ELF-1 (cell line): ENCODE measurements at places on chromosomes 7 and 10.

- DNase-seq = no peak
These were observed 267.9 kb downstream of the SUGCT start for GRCh38 chr7:40402661-40403060.

DNA sequence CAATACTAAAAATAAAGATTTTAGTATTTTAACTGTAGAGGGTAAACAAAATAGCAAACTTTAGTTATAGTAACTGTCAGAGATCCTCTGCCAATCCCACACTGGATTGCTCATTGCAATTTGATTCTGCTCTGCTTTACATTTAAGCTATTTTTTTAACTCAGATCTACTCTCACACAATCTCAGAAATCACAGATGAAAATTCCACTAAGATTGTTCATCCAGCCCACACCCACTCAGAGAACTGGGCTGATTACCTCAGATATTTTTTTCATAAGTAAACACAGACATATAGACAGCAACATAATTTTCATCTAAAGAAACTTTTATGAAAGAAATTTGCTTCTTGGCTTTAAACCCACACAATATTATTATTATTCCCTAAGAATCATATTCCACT is 7.0 kb downstream of the OSBPL3 start:
- no peak for DNase-seq

DNA sequence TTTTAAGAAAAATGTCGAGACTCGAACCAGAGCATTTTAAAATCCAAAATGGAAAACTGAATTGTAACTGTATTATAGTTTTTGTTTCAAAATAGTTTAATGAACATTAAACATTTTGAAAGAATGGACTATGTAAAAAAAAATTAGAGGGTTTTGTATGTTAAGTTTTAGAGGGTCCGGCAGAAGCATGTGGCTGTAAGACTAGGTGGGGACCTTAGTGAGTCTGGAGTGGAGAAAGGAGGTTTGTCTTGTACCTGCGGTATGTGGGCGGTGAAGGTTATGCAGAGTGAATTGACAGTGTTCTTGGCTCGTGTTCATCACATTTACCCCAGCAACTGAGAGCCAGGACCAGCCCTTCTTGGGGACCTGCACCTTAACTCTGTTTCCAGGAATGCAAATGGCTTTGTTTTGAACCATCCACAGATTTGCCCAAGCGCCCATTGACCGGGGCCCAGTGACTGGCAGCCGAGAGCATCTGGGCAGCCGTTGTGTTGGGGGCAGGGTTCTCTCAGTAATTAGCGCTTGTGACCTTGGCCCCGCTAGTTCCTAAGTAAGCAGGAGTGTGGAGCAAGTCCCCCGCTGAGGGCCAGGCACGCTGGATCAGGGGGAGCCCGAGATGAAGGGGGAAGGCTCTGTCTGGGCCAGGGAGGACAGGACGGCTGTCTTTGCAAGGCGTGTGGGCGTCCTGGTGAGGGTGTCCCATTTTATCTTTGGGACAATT is 1.4 kb upstream of the KLF6 start:
- peak; percentile 85 for DNase-seq

- no peak for DNase-seq
These were observed 393.1 kb upstream of the STEAP1 start for GRCh38 chr7:89761173-89761572.

- no peak for DNase-seq
These were observed 131.3 kb downstream of the EBF3 start for GRCh38 chr10:129832573-129833467.

DNA sequence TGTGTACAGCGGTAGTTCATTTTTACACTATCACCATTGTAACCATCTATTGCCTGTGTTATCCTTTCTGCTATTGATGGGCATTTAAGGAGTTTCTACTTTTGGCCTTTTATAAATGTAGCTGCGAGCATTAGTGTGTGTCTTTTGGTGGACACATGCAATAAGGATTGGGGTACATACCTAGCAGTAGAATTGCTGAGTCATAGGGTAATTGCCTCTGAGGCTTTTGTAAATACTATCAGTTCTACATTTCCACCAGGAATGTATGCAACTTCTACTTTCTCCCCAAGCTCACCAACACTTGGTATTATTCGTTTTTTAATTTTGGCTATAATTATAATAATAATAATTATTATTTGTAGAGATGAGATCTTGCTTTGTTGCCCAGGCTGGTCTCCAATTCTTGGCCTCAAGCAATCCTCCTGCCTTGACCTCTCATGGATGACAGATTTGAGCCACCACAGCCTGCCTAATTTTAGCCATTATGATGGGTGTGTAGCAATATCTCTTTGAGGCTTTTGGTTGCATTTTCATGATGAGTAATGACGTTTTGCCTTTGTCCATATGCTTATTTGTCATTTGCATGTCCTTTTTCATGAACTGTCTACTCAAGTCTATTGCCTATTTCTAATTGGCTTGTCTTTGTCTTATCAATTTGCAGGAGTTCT is 277.0 kb downstream of the ACTR3B start:
- no peak for DNase-seq

GRCh38 chr7:69067397-69067796 is 530.9 kb upstream of the AUTS2 start:
- DNase-seq = peak; percentile 78

- peak; percentile 10 for DNase-seq
These were observed 51.7 kb upstream of the FZD1 start for GRCh38 chr7:91212582-91212981.

GRCh38 chr7:113408999-113409398 is 290.6 kb upstream of the SMIM30 start:
- no peak for DNase-seq

GRCh38 chr10:2714597-2714996 is 352.8 kb upstream of the PFKP start:
- DNase-seq = no peak

DNA sequence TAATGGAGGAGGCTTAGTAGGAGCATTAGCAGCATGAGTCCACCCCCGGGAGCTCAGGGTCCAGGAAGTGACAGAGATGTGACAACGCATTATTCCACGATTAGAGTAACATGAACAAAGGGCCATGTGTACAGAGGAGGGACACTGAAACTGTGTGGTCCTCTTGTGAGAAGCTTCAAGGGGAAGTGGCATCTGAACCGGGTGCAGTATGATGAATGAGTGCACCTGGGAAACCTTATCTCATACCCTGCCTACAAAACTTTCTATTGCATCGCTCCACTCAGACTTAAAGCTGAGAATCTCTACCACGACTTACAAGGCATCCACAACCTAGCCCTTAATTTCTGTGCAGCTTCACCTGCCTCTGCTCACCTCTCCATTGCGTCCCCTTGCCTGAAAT is 115.3 kb upstream of the AMPH start:
- DNase-seq = no peak

DNA sequence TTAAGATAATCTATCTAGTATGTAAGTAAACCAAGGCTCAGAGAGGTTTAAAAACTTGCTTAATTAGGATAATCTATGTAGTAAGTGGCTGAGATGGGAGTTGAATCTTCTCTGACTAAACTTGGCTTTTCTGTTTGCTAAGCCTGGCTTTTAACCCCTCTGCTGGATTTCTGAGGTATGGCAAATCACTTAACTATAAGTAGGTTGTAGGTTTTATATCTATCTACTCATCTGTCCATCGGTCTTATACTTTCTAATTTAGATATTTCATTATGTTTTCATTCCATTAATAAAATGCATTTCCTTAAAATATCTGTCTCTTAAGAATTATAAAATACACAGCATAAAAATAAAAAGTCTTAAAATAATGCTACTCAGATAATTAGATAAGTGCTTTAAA is 59.4 kb downstream of the ST7 start:
- DNase-seq = no peak

- no peak for DNase-seq
These were observed 80.0 kb upstream of the STEAP1B start for GRCh38 chr7:22579961-22580360.

GRCh38 chr7:38524786-38525185 is 106.4 kb downstream of the AMPH start:
- DNase-seq = no peak

DNA sequence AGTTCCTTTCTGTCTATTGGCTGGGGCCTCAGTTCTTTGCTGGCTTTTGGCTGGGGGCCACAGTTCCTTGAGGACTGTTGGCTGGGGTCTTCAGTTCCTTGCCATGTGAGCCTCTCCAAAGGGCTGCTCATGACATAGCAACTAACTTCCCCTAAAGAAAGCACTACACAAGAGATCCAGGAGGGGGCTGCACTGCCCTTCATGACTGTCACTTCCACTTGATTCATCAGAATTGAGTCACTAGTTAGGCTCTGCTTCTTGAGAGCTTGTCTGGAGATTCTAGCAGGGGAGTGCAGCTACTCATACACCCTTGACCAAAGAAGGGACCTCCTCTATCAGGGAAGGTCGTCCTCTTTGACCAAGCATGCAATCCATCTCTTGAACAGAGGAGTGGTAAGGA is 38.0 kb upstream of the MKX start:
- peak; percentile 63 for DNase-seq

DNA sequence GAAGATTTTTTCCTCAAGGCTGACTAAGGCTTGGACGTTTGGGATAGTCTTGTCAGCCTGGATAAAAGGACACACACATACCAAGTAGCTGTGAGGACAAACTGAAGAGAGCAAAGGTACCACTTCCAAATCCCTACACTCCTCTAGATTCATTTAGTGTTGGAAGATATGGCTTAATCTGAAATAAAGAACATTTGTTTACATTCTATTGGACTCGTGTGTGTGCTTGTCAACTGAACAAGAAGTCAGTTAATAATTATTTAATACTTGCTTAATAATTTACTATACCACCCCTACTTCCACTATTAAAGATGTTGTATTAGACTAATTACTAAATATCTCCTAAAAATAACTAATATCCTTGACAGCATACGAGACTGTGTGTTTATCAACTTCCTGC is 23.3 kb upstream of the DYNC1I1 start:
- no peak for DNase-seq

DNA sequence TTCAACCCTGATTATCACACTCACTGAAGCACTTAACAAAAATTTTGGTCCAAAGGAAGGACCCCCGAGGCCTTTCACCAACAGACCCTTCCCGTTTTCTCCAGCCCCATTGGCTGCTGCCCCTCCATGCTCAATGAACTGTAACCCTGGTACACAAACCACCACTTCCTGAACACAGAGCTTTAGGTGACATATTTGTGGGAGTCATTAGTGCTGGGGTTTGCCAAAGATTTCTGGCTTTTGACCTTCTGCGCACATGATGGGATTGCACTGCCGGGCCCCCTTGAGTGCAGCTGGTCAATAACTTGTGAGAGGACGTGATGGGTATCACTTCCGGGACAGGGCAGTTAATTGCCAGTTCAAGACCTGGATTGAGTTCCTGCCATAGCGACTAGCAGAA is 9.0 kb upstream of the CAMK1D start:
- DNase-seq = no peak

- DNase-seq = peak; percentile 99
These were observed 507 bp upstream of the INPP5A start for GRCh38 chr10:132536877-132537683.

DNA sequence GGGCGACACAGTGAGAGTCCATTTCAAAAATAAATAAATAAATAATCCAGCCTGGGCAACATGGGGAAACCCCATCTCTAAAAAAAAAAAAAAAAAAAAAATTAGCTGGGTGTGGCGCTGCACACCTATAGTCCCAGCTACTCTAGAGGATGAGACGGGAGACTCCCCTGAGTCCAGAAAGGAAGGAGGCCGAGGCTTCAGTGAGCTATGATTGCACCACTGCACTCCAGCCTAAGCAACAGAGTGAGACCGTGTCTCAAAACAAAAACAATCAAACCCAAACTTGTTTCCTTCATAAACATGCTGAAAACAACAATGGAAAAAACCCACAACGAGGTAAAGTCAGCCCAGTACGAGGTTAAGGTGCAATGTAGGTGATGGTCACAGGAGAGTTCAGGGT is 1.2 kb downstream of the COX19 start:
- no peak for DNase-seq

DNA sequence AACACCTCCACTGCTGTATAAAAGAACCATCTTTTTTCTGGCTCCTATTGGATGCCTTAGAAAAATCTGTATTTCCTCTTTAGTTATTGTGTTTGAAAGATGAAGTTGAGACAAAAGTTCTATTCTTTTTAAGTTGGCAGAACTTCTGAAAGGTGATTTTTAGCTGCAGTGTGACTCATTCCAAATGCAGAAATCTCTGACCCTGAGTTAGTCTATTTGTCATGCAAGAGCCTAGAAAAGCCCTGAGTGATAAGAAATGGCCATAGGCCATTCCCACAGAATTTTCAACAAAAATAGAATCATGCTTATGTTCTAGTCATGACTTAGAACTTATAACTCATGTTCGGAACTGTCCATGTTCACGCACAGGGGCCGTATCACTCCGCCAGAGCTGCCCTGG is 89.1 kb downstream of the EGFR start:
- DNase-seq = no peak

DNA sequence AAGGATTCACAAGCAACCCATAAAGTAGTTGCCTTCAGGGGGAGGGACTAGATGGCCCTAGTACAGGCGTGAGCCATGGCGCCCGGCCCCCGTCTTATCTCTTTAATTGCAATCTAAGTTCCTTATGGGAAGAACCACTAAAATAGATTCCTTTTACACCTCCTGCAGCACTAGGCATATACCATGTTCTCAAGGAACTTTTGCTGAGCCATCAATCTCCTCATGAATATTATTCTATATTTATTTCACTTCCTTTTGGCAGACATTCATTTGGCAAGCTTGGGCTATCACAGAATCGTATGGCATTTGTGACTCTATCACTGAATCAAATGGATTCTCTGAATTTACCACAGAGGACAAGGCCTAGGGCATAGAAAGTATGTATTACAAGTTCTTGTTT is 14.8 kb upstream of the DNAJC12 start:
- no peak for DNase-seq

- DNase-seq = peak; percentile 21
These were observed 41.4 kb downstream of the AHCYL2 start for GRCh38 chr7:129266181-129266580.

- DNase-seq = peak; percentile 2
These were observed 27.0 kb upstream of the LRRD1 start for GRCh38 chr7:92205987-92206386.

DNA sequence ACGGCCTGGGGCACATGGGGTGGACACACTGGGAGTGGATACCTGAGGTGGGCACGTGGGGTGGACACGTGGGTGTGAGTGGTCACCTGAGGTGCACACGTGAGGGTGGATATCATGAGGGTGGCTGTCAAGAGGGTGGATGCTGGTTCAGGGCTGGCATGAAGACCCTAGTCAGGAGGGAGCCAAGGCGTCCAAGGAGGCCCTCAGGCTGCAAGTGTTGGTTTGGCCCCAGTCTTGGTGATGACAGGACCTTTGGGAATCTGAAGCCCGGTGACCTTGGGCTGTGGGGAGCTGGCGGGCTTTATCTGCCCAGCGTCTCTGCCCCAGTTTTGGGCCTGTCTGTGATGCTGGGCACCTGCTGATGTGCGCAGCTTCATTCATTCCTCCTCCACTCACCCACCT is 24.9 kb upstream of the PFKFB3 start:
- DNase-seq = no peak

- no peak for DNase-seq
These were observed 643.3 kb upstream of the SORCS1 start for GRCh38 chr10:107807836-107808235.
